ENCODE measurements at places on chromosomes 16 and 17.

GRCh38 chr17:71232801-71233559 is 887.8 kb upstream of the SOX9 start:
- DNase-seq: no peak

- no peak for DNase-seq
These were observed 5.0 kb upstream of the CYBA start for GRCh38 chr16:88655733-88656281.

- no peak for DNase-seq
These were observed 181.9 kb downstream of the UTP18 start for GRCh38 chr17:51442088-51442865.

- no peak for DNase-seq
These were observed 47.1 kb downstream of the COX10 start for GRCh38 chr17:14116263-14117024.

GRCh38 chr16:30113031-30113710 is at the start of gene GDPD3:
Gene GDPD3 (minus strand): TSS chr16:30113537. CDS start chr16:30113478, 59 bp downstream.
- no peak for DNase-seq

GRCh38 chr17:81427173-81428120 is 32.2 kb downstream of the BAHCC1 start:
- no peak for DNase-seq

GRCh38 chr16:75282466-75283281 is 31.2 kb upstream of the BCAR1 start:
- no peak for DNase-seq

DNA sequence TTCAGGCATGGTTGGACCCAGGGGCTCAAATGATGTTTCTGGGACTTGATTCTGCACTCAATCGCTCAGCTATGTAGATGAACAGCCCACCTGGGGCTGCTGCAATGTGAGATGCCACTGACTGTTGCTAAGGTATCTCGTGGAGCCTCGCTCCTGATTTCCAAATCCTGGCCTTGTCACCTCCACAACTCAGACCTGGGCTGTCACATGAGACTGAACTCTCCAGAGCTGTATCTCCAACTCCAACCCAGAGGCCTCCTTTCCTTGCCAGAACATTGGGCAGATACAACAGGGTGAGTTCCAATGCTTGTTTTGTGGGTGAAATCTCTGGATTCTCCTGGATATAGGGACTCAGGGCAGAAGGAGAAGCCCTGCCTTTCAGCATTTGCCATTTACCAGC is 79.5 kb downstream of the GNAO1 start:
- no peak for DNase-seq

GRCh38 chr17:63022567-63022966 is 56.5 kb downstream of the TANC2 start:
- DNase-seq: no peak

DNA sequence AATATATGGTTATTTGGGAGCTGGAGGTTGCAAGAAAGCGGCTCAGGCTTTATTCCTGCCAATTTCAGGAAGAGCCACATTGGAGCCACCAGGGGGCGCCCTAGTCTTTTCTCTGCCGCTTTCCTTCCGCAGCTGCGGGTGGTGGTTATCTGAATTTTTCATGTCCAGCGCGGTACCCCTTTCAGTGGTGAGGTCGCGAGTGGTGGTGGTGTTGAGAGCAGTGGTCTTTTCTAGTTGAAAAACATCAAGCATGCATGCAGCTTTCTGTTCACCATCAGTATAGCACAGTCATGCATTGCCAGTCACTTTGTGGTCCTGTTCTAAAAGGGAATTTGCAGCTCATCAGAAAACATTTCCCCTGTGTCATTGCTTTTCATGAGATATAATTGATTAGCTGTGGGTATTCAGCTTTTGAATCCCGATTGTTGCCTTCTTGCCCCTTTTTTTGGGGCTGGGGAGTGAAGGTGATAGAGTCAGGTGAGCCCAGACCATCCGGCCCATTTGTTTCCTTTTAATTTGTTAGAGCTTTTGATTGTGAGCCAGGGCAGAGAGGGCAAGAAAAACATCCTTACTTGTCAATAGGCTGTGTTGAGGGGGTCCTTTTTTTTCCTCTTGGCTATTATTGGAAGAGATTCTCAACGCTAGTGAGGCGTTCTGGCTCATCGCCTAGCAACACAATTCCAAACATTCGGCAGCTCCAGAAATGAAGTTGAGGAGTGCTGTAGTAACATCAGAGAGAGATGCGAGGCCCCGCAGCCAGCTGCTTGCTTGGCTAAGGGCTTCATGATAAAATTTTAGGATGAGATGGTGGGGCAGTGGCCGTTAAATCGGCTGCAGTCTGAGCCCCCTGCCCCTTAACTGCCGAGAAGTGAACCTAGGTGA is 119.0 kb downstream of the SNX29 start:
- peak; percentile 46 for DNase-seq

DNA sequence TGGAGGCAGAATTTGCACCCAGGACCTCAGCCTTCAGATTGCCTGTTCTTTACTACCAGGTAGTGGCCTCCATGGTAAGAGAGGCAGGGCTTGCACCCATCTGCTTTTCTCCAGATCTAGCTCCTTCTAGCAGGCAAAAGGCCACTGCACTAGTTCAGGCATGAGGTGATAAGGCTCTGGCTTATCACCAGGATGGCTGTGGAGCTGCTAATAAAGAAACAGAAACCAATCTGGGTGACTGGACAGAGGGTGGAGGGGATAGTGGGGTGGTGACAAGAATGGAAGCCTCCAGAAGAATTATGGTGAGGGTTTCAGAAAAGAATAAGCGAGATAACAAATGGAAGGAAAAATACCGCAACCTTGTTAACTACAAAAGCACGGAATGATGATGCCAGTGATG is 15.5 kb upstream of the SUPT4H1 start:
- no peak for DNase-seq

DNA sequence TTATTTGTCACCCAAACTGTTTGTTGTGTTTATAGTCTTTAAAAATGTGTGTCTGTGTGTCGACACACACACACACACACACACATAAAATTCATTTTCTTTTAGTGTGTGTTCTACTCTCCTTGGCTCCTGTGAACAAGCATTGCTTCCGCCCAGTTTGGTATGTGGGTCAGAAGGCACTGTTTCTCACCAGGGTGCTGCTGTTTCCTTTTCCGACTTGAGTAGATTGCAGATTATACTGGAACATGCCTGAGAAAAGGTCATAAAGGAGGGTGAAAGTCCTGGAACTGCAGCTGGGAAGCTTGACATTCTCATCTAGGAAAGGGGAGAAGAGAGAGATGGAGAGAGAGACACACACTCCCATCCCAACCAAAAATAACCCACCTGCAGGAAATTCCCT is 330.3 kb downstream of the BCAS3 start:
- no peak for DNase-seq

- no peak for DNase-seq
These were observed 228.6 kb upstream of the CDH5 start for GRCh38 chr16:66137853-66138252.

GRCh38 chr16:50667497-50668367 is 13.4 kb downstream of the SNX20 start:
- no peak for DNase-seq

- no peak for DNase-seq
These were observed 4.0 kb downstream of the CDH15 start for GRCh38 chr16:89175280-89176146.

GRCh38 chr16:69838489-69838888 is 76.4 kb downstream of the WWP2 start:
- DNase-seq: no peak

DNA sequence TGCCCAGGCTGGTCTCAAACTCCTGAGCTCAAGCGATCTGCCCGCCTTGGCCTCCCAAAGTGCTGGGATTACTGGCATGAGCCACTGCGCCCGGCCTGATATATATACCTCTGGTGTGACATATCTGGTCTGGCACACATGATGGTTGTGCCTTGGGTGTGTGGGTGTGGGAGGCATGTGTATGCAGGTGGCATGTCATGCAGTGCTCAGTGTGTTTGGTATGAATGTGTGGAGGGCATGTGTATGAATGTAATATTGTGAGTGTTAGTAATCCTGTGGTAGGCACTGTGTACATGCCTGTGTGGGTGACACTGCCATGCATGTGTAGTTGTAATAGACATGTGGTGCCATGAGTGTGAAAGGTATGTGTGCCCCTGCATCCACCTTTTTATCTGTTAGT is 179.3 kb upstream of the GOT2 start:
- DNase-seq: no peak

- no peak for DNase-seq
These were observed 106.2 kb upstream of the CLEC3A start for GRCh38 chr16:77916111-77916510.

DNA sequence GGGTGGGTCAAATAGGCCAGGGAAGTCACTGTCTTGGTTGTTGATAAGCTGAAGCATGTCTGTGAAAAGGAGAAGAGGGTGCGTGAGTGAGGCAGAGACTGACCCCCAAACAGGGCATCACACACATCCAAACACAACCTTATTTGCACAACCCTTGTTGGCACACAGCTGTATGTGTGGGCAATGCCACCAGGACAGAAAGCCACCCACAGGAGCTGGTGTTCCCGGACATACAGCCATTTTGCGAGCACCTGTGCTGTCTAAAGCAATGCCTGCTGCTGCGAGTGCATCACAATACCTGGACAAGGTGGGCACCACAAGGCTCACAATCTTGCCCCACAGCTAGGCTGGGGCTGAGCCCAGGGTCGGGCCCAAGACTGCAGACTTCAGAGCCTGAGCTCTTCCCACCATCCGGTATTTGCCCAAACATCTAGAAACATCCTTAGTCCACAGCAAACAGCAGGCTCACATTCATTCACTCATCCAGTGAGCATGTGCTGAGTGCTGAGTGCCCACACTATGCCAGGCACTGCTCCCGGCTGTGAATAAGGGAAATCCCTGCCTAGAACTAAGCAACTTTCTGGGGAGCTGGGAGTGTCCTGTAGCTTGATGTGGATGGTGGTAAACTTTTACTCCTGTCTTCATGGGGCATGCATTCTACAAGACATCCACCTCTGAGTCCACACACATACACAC is 16.2 kb downstream of the SREBF1 start:
- no peak for DNase-seq

DNA sequence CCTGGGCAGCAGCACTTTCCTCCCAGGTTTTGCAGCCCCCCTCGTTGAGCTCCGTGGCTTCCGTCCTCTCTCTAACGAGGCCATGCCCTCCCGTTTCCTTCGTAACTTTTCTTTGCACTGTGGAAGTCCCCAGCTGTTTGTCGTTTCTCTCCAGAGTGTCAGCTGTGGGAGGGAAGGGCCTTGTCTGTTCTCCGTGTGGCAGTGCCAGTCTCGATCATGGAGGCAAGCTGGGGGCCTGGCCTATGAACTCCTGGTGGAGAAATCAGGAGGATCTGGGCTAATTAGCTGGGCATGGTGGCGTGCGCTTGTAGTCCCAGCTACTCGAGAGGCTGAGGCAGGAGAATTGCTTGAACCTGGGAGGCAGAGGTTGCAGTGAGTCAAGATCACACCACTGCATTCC is 28.3 kb downstream of the TBCD start:
- no peak for DNase-seq

GRCh38 chr16:83005653-83006160 is 378.9 kb downstream of the CDH13 start:
- no peak for DNase-seq

DNA sequence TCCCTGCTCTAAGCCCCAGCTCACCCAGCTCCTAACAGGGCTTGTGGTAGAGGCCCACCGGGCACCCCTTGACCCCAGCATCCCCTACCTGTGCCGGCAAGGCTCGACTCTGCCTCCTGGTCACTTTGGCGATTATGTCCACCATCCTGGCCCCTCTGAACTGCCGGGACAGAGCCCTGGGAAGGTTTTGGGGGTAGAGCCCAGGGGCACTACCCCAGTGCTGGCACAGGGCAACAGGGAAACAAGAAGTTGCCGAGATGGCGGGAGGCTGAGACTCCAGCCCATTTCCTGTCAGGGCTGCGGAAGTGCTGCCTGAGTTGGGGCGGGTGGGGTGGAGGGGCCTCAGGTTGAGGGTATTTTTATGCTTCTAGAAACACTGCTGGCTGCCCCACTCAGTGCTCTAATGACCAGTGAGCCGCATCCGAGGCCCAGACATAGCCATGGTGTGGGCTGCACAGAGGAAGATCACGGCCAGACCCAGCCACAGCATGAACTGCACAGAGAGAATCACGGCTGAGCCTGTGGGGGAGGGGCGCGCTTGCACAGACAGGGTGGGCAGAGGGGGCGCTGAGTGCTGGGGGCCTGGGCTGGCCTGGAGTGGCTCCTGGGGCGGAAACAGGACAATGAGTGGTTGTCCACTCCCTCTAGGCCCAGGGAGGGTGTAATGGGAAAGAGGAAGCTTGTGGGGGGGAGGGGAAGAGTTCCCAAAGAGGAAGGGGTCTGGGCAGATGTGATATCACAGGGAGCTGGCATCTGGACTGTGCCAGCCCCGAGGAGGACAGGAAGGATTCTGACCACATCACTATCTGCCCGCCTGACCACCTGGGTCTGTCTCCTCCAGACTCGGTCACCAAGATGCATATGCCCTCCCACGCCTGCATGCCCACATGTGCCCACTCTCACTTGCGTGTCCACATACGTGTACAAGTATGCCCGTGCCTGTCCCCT is 22.3 kb downstream of the ARHGAP27 start:
- DNase-seq: peak; percentile 48

DNA sequence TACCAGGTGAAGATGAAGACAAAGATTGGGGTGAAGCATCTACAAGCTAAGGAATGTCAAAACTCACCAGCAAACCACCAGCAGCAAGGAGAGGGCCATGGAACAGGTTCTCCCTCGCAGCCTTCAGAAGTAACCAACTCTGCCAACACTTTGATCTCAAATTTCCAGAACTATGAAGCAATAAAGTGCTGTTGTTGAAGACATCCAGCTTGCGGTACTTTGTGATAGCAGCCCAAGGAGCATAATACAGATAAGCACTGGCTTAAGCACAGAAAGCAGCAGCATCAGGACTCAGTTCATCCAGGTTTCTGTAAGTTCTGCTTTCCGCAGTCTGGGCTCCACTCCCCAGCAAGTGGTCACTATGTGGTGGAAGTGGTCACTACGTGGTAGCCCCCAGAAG is 16.0 kb upstream of the CDRT4 start:
- DNase-seq: no peak

DNA sequence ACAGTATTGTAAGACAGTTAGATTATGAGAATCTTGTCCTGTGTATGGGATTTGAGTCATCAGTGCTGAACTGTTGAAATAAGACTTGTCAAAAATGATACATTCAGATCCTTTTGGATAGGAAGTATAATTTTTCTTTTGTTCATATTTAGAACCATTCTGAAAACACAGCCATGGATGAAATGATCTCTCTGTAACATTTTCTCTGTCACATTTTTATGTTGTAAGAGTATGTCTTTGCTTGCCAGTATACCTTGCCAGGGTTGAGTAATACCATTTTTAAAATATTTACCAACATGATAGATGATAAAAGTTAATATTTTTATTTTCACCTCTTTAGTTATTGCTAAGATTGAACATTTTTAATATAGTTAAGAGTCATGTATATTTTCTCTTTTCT is 45.0 kb downstream of the NSRP1 start:
- DNase-seq: no peak

- DNase-seq: peak; percentile 12
These were observed 127.8 kb downstream of the HS3ST3B1 start for GRCh38 chr17:14428648-14429029.

GRCh38 chr17:51322390-51323029 is 62.2 kb downstream of the UTP18 start:
- DNase-seq: no peak

GRCh38 chr17:43846963-43847371 is at the start of gene CD300LG:
Gene CD300LG (plus strand): TSS chr17:43847176. CDS start chr17:43847217, 41 bp downstream.
- DNase-seq: no peak

Measured in activated T-cell treated with anti-CD3 and anti-CD28 coated beads for 24 hours (primary cell).